ENCODE measurements at places on chromosomes 6 and 20. TPM values are rescaled to one million over a fixed set of nuclear protein-coding genes. Genes with fewer than 3 reads are reported as not detected.
A peak's percentile ranks its signal among the peaks of the same experiment; 100 is the strongest.

The EYS gene
- polyA plus RNA-seq = 0.04 TPM

The TCF15 gene
- 4.5 TPM for polyA plus RNA-seq

The FOXS1 gene
- polyA plus RNA-seq = not detected

The PERP gene
- not detected for polyA plus RNA-seq

The HRH3 gene
- not detected for polyA plus RNA-seq

The RNF39 gene
- polyA plus RNA-seq = not detected

DNA sequence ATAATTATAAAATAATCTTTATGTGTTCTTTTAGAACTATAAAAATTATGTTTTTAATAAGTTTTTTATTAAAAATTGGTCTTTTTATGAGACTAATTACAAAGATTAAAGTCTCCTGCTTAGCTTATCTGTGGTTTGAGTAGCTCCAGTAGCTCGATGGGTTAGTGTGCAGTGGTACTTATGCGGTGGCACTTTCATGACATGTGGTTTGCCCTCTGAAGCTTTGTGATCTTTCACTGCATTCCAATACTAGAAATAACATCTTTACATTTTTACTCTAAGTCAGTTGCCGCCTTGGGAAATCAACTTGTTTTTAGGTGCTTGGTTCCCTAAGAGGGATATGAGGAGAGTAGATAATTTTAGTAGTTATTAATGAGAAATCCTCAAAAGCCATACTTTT, 699.5 kb upstream of the FLRT3 start:
- no peaks in the 10 kb centered on the region for H3K27me3 ChIP-seq
- no peak overlapping the region for H3K4me3 ChIP-seq
- no peak for DNase-seq
- H3K36me3 ChIP-seq = no peaks in the 10 kb centered on the region

GRCh38 chr20:33261465-33261864, 21.5 kb upstream of the BPIFB1 start:
- no peak overlapping the region for H3K27ac ChIP-seq
- H3K27me3 ChIP-seq = no peaks in the 10 kb centered on the region
- DNase-seq = no peak
- H3K36me3 ChIP-seq = no peaks in the 10 kb centered on the region
- peaks cover 3% of the 10 kb centered on the region for H3K4me1 ChIP-seq

DNA sequence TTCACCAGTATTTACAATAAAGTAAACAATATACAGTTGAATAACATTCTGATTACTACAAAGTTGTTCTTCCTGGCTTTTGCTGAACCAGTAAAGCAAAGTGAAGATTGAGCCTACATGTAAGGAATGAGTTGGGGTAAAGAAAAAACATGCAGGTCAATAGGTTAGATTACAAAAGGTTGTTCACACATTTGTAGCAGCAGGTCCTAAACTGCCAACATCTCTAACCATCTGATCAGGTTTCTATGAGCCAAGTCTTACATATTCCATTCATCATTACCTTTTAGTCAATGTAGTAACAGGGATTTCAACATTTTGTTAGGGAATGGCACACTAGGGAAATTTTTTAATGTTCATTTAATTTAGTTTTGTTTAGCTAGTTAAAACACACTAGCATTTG, 9.3 kb upstream of the CALHM6 start:
- H3K27me3 ChIP-seq = no peaks in the 10 kb centered on the region
- H3K4me3 ChIP-seq = no peak overlapping the region
- H3K27ac ChIP-seq = no peak overlapping the region
- H3K4me1 ChIP-seq = peaks cover 7% of the 10 kb centered on the region
- no peaks in the 10 kb centered on the region for H3K36me3 ChIP-seq
- no peak for DNase-seq

- no peaks in the 10 kb centered on the region for H3K4me1 ChIP-seq
- no peak overlapping the region for H3K27ac ChIP-seq
- H3K36me3 ChIP-seq = no peaks in the 10 kb centered on the region
- no peak overlapping the region for H3K4me3 ChIP-seq
Observed at GRCh38 chr20:61587681-61588289, 335.7 kb downstream of the CDH4 start.

GRCh38 chr6:31568537-31568961, 3.5 kb upstream of the LTA start:
- H3K27me3 ChIP-seq = no peaks in the 10 kb centered on the region
- H3K4me1 ChIP-seq = peaks cover 18% of the 10 kb centered on the region
- no peak overlapping the region for H3K4me3 ChIP-seq
- no peak overlapping the region for H3K27ac ChIP-seq

- H3K27ac ChIP-seq = no peak overlapping the region
- H3K4me3 ChIP-seq = no peak overlapping the region
- no peaks in the 10 kb centered on the region for H3K27me3 ChIP-seq
Observed at GRCh38 chr6:157929765-157930319, 51.8 kb upstream of the SYNJ2 start.

GRCh38 chr6:86586195-86586594, 351.1 kb upstream of the HTR1E start:
- H3K4me1 ChIP-seq = no peaks in the 10 kb centered on the region
- H3K27ac ChIP-seq = no peak overlapping the region

GRCh38 chr6:3321875-3322274, 63.1 kb downstream of the PSMG4 start:
- no peak for DNase-seq
- H3K4me1 ChIP-seq = peaks cover 19% of the 10 kb centered on the region
- no peaks in the 10 kb centered on the region for H3K27me3 ChIP-seq

GRCh38 chr20:49290608-49291191, 12.8 kb upstream of the ZNFX1 start:
- peaks cover 55% of the 10 kb centered on the region for H3K36me3 ChIP-seq
- peak overlapping the region; percentile 50 for H3K27ac ChIP-seq
- H3K4me3 ChIP-seq = no peak overlapping the region
- H3K4me1 ChIP-seq = 0 out of 2 replicates have a peak, but pooled peaks cover 3% of the 10 kb centered on the region
- DNase-seq = no peak
- H3K27me3 ChIP-seq = no peaks in the 10 kb centered on the region

DNA sequence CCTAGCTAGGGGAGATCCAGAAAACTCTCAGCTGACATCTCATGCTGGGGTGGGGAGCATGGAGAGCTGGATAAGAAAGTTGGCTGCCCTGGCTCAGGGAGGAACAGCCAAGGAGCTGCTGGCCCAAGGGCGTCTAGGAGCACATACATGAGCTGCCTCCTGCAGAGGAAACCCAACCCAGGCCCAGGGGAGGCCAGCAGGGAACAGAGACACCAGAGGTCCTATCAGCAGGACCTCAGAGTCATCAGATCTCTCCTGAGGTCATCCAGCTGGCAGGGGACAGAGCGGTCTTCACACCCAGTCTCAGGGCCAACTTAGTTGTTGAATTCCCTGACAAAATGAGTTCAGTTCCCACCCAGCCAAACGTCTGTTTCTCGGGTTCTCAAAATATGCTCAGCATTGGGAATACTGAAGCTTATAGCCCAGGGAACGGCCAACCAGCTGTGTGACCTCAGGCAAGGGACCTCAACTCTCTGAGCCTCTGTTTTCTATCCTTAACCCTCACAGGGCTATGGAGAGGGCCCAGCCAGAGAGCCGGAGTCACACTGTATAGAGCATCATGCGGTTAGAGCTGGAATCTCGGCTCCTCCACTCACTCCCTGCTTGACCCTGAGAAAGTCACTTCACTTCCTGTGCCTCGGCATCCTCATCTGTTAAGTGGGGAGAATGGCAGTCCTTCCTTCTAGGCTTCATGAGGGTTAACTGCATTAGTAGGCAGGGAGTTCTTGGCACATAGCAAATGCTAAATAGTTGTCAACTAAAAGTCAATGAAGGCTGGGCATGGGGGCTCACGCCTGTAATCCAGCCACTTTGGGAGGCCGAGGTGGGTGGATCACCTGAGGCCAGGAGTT, 13.8 kb downstream of the ADA start:
- H3K27ac ChIP-seq = no peak overlapping the region
- H3K36me3 ChIP-seq = no peaks in the 10 kb centered on the region
- DNase-seq = no peak
- H3K27me3 ChIP-seq = no peaks in the 10 kb centered on the region

DNA sequence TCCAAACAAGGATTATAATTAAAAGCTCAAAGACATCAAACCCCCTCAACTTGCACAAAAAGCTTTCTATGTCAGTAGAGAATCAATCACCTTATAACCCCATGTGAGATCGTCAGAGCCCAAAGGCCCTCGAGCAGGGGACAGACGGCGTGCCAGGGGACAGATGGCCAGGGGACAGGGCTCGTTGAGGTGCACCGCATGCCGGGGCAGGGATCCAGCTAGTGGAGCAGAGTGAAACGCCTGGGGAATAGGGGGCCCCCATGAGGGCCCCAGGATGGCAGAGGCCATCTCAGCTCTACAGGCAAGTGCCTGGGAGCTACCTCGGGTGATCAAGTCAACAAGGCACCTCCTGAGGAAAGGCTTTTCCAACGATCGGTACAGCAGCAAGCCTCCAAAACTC, 28.6 kb downstream of the DIDO1 start:
- peaks cover 69% of the 10 kb centered on the region for H3K36me3 ChIP-seq
- H3K4me3 ChIP-seq = no peak overlapping the region
- DNase-seq = no peak
- no peak overlapping the region for H3K27ac ChIP-seq
- peaks cover 10% of the 10 kb centered on the region for H3K4me1 ChIP-seq
- H3K27me3 ChIP-seq = no peaks in the 10 kb centered on the region

DNA sequence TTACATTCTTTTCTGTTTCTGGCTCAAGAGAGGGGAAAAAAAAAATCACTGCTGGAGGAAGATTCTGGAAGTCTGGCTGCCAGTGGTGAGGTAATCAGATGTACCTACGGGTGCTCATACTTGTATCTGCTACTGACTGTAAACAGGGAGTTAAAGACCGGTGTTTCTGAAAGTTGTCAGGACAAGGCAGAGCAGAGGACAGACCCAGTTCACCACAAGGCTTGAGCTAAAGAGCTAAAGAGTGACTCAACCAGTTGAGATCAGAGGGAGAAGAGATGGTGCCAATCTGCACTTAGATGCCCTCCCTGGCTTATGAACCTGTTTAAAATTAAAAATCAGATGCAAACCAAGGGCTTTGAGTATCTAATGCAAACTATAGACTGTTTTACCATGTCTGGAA, 55.4 kb downstream of the CEP162 start:
- H3K4me1 ChIP-seq = no peaks in the 10 kb centered on the region
- H3K36me3 ChIP-seq = peaks cover 9% of the 10 kb centered on the region
- no peaks in the 10 kb centered on the region for H3K27me3 ChIP-seq
- H3K4me3 ChIP-seq = no peak overlapping the region

DNA sequence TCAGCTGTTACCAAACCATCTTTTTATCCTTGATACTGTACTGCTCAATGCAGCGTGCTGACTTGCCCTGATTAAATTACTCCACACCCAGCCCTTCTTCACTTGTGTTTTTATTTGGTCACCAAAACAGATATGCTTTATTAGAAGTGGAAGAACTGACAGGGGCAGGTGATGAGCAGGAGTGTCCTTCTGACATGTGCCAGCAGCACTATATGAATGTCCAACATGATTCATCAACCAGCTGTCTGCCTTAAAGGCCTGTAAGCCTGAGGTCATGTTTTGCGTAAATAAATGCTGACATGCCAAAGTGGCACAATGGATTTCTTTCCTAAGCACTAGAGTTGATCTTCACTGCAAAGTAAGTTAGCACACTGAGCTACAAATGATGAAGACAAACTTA, 15.4 kb downstream of the POPDC3 start:
- no peak overlapping the region for H3K27ac ChIP-seq
- H3K4me3 ChIP-seq = no peak overlapping the region
